ENCODE measurements at places on chromosomes 2 and 18. TPM values are rescaled to one million over a fixed set of nuclear protein-coding genes. Genes with fewer than 3 reads are reported as not detected.

Gene NEUROD1
- not detected for total RNA-seq

Gene GMCL1
- 6.8 TPM for total RNA-seq

Gene FN1
- total RNA-seq, result 11,839 TPM

Gene MYO5B
- total RNA-seq, result not detected

Gene CCDC142
- total RNA-seq, result 27.6 TPM

Gene CNRIP1
- total RNA-seq, result 28.1 TPM

Gene EGR4
- total RNA-seq, result 0.83 TPM

Gene FOXI3
- not detected for total RNA-seq

Gene ESCO1
- 14.8 TPM for total RNA-seq

Gene RPRM
- total RNA-seq, result 0.15 TPM

Gene UGT1A4
- not detected for total RNA-seq

Gene CIB4
- not detected for total RNA-seq

Gene C1GALT1C1L
- total RNA-seq, result 1.0 TPM

Gene LTBP1
- 645 TPM for total RNA-seq

Gene CFC1B
- total RNA-seq, result not detected

Gene FEV
- total RNA-seq, result under 0.01 TPM

Gene EFR3B
- total RNA-seq, result 0.83 TPM

Gene FKBP1B
- total RNA-seq, result 10.9 TPM

Gene GREB1L
- total RNA-seq, result not detected

Gene TBR1
- total RNA-seq, result not detected

Gene SERPINB3
- not detected for total RNA-seq

Gene ABHD3
- total RNA-seq, result 6.5 TPM

Gene COLEC12
- 122 TPM for total RNA-seq

Gene MAP3K19
- not detected for total RNA-seq

Gene GALNT3
- total RNA-seq, result 0.33 TPM

Gene PDE11A
- not detected for total RNA-seq

Gene AQP4
- total RNA-seq, result not detected

Gene ALPI
- total RNA-seq, result not detected

Gene CPO
- total RNA-seq, result 0.17 TPM

Gene LONRF2
- total RNA-seq, result under 0.01 TPM
